Activated CD4-positive, CD25-positive, alpha-beta regulatory T cell (primary cell): ENCODE measurements at places on chromosomes 12 and 14.

DNA sequence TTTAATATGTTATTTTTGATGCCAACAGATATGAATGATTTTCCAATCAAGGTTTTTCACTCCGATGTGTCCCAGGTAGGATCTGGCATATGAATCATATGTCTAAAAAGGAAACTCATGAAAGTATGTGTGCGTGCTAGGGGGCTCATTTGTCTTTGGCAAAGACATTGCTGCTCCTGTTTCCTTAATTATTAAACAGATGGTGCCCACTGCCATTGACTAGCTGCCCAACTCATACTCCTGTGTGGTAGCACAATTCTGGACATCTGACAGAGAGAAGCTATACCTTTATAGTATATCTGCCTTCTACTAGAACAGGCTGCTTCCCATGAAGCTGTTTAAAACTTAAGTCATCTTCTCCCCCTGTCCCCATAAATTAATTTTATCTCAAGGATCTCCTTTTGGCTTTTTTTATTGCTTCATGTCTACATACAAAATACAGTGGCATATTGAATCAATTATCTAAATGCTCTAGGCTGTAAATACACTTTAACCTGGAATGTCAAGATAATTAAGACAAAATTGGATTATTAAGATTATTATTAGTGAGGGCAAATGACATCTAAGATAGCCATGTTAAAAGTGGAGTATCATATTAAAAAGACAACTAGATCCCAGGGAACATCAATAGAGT, 1.4 kb upstream of the PDE3A start:
- no peak for DNase-seq

DNA sequence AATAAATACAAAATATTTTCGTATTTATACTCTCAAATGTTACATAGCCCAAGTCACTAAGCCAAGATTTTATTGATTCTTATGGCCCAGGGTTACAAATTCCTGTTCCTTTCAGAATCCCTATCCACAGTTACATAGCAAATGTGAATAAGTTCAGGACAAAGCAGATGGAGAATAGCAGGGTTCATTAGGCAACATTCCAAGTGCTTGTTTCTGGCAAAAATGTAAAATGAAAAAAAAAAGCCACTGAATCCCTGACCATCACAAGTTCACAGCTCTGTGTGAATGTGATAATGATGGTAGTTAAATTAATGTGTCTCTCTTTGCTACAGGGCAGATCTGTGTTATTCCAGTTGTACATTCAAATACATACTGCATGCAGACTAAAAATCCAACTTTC, 74.6 kb downstream of the KCNC2 start:
- no peak for DNase-seq

DNA sequence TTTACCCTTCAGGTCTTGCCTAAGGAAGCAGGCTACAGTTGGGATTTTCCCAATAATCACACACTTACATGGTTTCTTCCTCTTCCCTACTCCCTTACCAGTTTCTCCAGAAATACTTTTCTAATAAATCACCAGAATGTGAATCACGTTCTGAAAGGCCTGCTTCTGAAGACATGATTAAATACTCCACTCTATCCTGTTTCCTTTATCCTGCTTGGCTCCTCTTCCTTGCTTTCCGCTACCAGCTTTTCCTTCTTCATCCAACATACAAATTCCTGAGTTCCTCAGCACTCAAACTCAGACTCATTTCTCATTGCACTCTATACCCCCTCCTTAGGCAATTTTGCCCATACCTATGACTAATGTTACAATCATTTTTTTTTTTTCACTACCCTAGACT, 118.3 kb downstream of the MGAT4C start:
- no peak for DNase-seq

- no peak for DNase-seq
Observed at GRCh38 chr12:11347810-11348209, 37.6 kb upstream of the PRB4 start.

GRCh38 chr14:44981198-44981597, 19.2 kb downstream of the TOGARAM1 start:
- DNase-seq: no peak

GRCh38 chr12:31899109-31899508, 60.1 kb upstream of the RESF1 start:
- DNase-seq: no peak

- DNase-seq: no peak
Observed at GRCh38 chr14:87494010-87494409, 499.0 kb downstream of the GALC start.

GRCh38 chr12:122031342-122032216, 9.9 kb downstream of the BCL7A start:
- peak; percentile 23 for DNase-seq

DNA sequence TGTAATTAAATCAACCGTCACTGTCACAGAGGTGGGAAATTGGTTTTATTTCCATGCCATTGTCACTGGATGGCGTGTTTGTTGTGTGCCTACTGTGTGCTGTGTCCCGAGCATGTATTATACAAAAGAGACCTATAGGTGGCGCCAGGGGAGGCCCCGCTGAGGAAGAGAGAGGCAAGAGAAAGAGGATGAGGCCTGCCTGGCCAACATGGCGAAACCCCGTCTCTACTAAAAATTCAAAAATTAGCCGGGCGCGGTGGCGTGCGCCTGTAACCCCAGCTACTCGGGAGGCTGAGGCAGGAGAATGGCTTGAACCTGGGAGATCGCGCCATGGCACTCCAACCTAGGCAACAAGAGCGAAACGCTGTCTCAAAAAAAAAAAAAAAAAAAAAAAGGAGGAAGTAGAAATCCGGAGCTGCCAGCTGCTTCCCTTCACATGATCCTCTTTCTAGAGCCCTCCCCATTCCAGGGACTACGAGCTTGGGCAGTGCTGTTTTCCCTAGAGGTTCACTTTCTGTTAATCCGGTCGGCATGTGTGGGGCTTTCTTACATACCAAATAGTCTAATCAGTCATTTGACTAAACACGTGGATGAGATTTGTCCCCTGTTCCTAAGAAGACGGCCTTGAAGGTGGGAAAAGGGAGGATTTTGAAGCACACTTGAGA, 6.4 kb upstream of the CCDC175 start:
- DNase-seq: no peak

DNA sequence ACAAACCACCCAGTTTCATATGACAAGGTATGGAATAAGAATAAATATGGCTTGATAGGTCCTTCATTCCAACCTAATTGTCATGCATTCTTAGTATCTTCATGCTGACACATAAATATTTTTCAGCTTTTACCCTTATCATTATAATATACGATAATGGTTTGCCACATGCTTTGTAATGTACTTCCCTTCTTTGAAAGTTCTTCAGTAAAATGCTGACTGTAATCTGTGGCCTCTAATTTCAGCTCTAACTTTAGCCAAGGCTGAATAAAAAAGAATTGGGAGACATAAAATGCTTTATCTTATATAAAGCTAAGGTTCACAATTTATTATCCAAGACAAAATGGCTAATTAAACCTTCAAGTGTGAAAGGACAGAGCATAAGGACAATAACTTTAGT, 2.6 kb upstream of the MAP4K5 start:
- no peak for DNase-seq

- no peak for DNase-seq
Observed at GRCh38 chr12:20455001-20455706, 86.8 kb downstream of the PDE3A start.

- no peak for DNase-seq
Observed at GRCh38 chr14:37508503-37508902, 86.5 kb downstream of the FOXA1 start.

- no peak for DNase-seq
Observed at GRCh38 chr14:34715127-34715863, 902 bp upstream of the CFL2 start.

DNA sequence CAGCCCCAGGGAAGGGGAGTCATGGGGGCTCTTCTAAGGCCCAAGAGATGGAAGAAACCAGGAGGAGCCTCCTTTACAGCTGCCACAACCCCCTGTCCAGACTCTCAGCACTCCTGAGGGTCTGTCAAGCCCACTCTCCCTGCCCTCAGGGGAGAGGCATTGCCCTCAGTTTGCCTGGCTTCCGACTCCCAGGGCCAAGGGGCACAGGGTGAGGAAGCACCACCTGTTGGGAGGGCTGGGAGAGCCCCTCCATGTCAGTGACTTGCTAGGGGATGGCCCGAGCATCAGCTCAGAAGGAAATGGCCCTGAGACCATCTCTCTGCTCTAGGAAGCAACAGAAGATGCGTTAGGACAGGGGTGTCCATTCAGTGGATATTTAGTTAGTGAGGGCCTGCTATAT, 36.1 kb downstream of the LTBP2 start:
- no peak for DNase-seq

- DNase-seq: no peak
Observed at GRCh38 chr14:65200454-65200853, 98.1 kb upstream of the MAX start.

- no peak for DNase-seq
Observed at GRCh38 chr14:58299401-58300330, 1.3 kb downstream of the ARID4A start.
